ENCODE measurements at places on chromosomes 6 and 20.

- no peak for DNase-seq
Measured at GRCh38 chr6:128337619-128338018, 182.8 kb downstream of the PTPRK start.

DNA sequence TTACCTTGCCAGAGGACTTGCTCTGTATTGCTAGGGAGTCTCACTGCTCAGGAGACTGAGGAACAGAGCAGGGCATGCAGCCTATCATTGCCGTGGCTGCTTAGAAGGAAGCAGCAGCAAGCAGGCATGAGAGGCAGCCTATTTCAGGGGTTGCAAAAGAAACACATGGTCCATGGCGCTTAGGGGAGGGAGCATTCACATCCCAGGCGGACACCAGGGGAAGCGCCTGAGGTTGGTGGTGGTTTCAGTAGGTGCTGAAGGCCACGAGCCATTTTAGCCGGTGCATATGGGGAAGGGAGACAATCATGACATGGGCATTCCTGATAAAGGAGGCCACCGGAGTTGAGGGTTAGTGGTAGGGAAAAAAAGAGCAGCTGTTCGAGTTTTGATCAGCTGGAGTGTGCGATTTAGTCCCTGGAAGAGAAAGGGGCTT, 20.9 kb downstream of the FARS2 start:
- DNase-seq = no peak

- no peak for DNase-seq
Measured at GRCh38 chr6:31037682-31038081, 27.4 kb downstream of the MUC22 start.

GRCh38 chr6:113539202-113539601, 317.9 kb upstream of the MARCKS start:
- DNase-seq = no peak

GRCh38 chr20:53900380-53900999, 169.9 kb downstream of the BCAS1 start:
- DNase-seq = no peak

- no peak for DNase-seq
Measured at GRCh38 chr6:80566361-80566760, 459.9 kb downstream of the BCKDHB start.
